ENCODE measurements at places on chromosomes 5 and 9. TPM values are rescaled to one million over a fixed set of nuclear protein-coding genes. Genes with fewer than 3 reads are reported as not detected.
A peak's percentile ranks its signal among the peaks of the same experiment; 100 is the strongest.

- DNase-seq = no peak
These were observed 81.0 kb downstream of the NDUFAF2 start for GRCh38 chr5:61026004-61026403.

GRCh38 chr5:116388564-116389258 is 185.9 kb downstream of the SEMA6A start:
- DNase-seq = no peak

DNA sequence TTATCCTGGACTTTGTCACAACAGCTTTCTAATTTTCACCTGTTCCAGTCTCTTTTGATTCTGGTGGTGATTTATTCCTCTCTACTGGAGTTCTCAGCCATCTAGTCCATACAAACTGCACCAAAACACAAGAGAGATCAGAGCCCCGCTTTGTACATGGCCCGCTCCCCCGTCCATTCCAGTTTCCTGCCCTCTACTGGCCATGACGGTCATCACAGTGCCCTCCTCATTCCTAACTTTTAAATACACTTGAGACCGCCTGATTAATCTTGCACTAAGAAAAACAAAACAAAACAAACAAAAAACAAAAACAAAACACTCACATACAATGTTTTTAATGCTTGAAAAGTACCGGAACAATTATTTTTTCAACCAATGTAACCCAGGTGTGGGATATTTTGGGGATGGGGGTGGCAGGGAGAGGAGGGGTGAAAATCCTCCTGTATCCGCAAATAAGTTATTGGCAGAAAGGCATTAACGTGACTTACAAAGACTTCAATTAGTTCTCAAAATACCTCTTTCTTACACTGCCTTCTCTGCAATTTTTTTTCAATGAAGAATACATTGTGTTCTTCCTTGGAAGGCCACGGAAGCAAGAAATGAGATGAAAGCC is 84.8 kb upstream of the PAM start:
- DNase-seq = peak; percentile 59

Gene PAPPA
- 8.2 TPM for polyA plus RNA-seq

GRCh38 chr9:127567035-127567729 is 44.9 kb upstream of the STXBP1 start:
- peak; percentile 70 for DNase-seq

GRCh38 chr5:174317256-174317894 is 271.9 kb downstream of the NSG2 start:
- peak; percentile 74 for DNase-seq

GRCh38 chr9:111162026-111162425 is 123.8 kb upstream of the LPAR1 start:
- DNase-seq = no peak
